ENCODE measurements at places on chromosomes 16 and 17. TPM values are rescaled to one million over a fixed set of nuclear protein-coding genes. Genes with fewer than 3 reads are reported as not detected.

The KRTAP9-9 gene
- not detected for total RNA-seq

DNA sequence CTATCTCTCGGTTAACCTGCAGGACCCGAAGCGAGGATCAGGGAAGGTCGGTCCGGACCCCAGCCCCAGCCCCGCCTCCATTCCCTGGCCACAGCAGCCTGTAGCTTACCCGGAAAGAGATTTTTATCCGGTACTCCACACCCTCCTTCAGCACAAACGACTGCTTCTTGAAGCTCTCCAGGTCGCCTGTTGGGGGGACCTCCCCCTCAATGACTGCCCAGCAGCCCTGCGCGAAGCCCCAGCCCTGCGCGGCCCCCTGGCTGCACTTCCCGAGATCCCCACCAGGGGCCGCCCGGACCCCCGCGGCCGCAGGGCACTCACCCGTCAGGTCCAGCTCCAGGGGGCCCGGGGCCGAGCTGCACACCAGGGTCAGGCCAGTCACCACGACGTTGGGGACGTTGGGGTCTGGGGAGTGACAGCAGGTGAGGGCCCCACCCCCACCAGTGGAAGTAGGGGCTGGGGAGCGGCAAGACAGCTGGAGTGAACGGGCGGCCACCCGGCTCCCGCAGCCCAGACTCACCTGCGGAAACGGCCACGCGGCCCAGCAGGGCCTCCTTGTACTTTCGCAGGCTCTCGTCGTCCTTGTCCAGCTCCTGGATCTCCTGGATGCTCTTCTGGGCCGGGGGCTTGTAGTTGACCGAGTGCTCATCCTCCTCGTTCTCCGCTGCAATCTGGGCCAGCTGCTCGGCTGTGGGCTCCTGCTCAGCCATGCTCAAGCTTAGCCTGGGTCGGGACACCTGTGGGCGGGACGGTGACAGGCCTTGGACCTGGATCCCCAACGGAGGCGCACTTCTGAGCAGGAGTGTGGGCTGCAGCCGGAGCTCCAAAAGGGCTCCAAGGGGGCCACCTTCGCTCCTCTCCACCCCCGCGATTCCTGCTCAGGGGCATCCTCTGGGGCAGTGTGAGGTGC lies 1.7 kb downstream of the ARHGDIA start:
- peak; percentile 49 for DNase-seq

The C16orf74 gene
- total RNA-seq: not detected

DNA sequence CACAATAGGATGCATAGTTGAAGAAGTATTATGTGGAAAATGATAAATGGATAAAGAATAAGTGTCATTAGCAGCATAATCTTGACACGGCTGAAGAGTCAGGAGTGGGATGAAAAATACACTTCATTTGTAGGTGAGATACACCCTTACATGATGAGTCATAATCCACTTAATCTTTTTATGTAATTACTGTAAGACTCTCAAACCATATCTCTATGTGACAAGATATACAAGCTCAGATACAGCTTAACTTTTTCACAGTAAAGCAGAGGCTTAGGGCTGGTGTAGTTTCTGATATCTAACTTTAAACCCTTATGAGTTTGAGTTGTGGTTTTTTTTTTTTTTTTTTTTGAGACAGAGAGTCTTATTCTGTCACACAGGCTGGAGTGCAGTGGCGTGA lies 101.2 kb downstream of the FTO start:
- DNase-seq: no peak

The TNFRSF17 gene
- total RNA-seq: not detected

GRCh38 chr17:18950346-18950745 lies 1.6 kb upstream of the SLC5A10 start:
- no peak for DNase-seq

DNA sequence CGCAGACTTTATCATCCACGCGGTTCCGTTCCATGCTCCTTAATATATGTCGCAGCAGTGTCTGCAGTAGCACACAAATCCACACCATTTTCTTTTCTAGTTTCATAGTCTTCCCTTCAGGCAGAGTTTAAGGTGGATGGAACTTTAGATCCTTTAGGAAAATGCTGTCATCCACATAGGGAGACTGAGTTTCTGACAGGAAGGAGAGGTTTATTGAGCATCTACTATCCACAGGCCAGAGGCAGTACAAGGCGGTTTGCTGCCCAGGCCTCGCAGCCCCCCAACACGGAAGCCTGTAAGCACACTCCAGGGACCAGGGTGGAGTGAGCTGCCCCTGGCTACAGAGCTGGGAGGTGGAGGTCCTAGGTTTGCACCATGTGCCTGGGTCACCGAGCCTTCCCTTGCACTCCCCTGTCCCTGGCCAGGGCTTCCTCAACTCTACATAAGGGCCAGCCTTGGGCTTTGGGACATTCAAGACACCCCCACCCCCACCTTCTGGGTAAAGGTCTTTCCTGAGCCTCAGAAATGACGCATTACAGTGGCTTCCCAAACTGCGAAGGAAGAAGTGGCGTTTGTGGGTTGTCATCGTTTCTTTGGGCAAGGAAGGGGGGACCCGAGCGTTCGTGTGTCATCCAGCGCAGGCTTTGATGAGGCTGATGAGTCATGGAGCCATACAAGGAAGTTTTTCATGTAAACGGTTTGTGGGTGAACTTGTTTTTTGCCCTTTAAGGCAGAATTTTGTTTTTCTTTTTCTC lies 146.5 kb upstream of the PLCG2 start:
- DNase-seq: no peak

The MT1G gene
- total RNA-seq: not detected

- DNase-seq: peak; percentile 23
These were observed 114.1 kb downstream of the SPAG9 start for GRCh38 chr17:51006601-51007000.

- DNase-seq: no peak
These were observed 12.6 kb downstream of the PMFBP1 start for GRCh38 chr16:72159386-72159785.

GRCh38 chr16:27840311-27841060 lies 223.0 kb downstream of the GSG1L start:
- DNase-seq: no peak

The SLC16A3 gene
- total RNA-seq: 94.9 TPM

DNA sequence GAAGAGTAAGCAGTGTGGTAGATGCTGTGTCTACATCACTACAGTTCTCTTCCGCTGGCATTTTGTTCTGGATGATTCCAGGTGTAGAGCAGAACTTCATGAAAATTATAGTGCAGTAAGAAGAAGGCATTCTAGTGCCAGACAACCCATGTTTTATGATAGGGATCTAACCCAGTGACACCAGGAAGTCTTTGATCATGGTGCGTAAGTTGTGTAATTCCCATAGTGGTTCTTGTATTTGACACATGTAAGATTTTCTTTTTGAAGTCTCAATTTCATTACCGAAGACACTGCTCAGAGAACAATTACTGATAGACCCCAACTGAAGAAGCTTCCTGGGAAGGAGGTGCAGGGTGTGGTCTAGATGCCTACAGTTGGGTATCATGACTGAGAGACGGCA lies 356.9 kb downstream of the CA10 start:
- no peak for DNase-seq

GRCh38 chr16:30715750-30716445 lies 16.9 kb downstream of the SRCAP start:
- no peak for DNase-seq

DNA sequence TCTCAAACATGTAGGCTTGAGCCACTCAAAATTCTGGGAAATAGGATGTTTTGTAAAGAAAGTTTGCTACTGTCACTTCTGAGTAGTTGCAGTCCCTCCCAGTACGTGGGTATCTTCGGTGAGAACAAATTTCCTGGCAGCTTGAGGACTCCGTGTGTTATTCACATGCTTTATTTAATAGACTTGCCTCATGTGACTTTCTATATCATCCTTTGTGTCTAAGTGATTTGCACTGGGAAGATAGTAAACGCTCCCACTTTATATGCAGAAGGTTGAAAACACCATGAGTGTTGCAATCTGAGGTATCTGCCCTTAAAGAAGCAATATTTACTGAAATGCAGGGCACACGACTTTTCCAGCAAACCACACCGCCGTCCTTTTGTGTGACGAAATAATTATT lies 643.7 kb downstream of the MAF start:
- no peak for DNase-seq

- no peak for DNase-seq
These were observed 607.2 kb downstream of the MAF start for GRCh38 chr16:78993346-78993745.

The BAIAP3 gene
- 3.6 TPM for total RNA-seq

The PPP1R27 gene
- 12.7 TPM for total RNA-seq

- DNase-seq: peak; percentile 20
These were observed 265.7 kb upstream of the KCNJ16 start for GRCh38 chr17:69809331-69809730.

DNA sequence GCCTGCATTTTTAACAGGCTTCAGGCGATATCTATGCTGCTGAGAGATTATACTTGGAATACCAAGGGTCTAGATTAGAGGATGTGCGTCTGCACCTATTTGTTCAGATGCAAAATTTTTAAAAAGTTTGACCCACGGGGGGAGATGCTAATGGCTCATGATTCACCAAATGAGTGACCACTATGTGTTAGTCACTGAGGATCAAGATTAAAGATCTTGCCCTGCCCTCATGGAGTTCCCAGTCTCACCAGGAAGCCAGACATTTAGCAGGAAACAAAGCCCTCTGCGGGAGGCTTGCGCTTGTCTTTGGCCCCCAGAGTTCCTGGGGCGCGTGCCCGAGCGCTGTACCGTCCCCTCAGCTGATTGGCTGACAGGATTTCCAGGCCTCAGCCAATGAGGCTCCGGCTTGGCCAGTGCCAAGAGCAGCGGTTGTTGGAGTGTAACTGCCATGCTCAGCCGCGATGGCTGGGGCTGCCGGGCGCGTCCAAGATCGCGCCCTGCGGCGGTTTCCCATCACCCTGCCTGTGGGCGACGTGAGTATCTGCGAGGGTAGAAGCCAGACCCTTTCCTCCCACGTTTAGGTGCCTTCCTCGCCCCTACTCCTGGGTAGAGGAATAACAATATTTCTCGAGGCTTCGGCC lies 4.5 kb upstream of the DDX19B start:
- no peak for DNase-seq

DNA sequence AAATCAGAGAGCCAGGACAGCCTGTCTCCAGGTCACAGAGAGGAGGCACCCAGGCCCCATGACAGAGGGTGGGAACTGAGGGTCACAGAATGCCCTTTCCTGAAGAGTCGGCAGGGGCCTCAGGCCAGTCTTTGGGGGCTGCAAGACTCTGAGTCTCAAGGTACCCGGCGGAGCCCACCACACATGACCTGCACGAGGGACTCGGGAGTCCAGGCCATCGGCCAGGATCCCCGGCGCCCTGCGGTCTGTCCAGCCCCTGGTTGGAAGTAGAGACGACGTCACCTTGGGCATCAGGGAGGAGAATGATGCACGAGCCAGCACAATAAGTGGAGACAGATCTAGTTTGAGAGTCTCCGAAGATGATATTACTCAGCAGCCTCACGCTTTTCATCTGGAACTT lies 234.7 kb upstream of the SDK2 start:
- no peak for DNase-seq

The BHLHA9 gene
- not detected for total RNA-seq

The PABPN1L gene
- not detected for total RNA-seq

DNA sequence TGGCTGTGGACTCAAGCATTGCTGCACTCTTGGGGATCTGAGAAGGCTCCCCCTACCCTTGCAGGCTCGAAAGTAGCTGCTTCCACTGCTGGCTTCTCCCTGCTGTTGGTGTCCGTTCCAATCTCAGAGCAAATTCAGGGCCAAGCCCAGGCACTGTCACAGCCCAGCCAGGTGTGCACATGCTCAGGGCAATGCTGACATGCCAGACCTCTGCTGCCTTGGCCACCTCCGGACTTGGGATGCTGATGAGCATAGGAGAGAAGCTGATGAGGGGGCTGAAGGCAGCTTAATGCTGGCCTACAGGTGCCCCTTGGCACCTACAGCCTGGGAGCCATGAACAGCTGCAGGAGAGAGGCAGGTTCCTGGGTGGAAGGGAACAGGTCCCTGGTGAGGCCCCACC lies 273.7 kb upstream of the KCNJ16 start:
- DNase-seq: no peak

GRCh38 chr16:27298132-27298531 lies 15.6 kb upstream of the IL4R start:
- no peak for DNase-seq

DNA sequence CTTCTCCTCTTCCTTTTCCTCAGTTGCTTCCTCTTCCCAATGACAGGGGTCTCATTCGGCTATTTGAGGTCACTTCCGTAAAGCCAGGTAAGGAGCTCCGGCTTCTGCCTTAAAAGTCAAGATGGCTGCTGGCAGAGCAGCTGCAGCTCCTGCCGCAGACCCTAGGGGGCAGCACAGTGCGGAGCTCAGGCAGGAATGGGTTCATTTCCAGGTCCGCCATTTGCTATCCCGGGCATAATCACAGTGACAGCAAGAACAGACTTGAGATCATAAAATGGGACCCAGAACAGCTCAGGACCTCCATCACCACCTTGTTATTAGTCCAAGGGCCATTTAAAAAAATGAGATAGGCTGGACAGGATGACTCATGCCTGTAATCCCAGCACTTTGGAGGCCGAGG lies 199.5 kb downstream of the ZNF18 start:
- no peak for DNase-seq

- DNase-seq: no peak
These were observed 1.0 kb upstream of the SALL1 start for GRCh38 chr16:51151961-51152663.
